Left renal pelvis (tissue), 4 donors: ENCODE measurements at places on chromosomes 4 and X.
A peak's percentile ranks its signal among the peaks of the same experiment; 100 is the strongest.

GRCh38 chr4:112152521-112152920, 7.3 kb downstream of the FAM241A start:
- DNase-seq: no peak

- DNase-seq: peak; percentile 60
Measured at GRCh38 chrX:39755143-39756032, 342.4 kb downstream of the BCOR start.

- no peak for DNase-seq
Measured at GRCh38 chrX:107752043-107752442, 23.5 kb downstream of the TSC22D3 start.

GRCh38 chrX:53997724-53998123, 46.5 kb downstream of the PHF8 start:
- DNase-seq: no peak

DNA sequence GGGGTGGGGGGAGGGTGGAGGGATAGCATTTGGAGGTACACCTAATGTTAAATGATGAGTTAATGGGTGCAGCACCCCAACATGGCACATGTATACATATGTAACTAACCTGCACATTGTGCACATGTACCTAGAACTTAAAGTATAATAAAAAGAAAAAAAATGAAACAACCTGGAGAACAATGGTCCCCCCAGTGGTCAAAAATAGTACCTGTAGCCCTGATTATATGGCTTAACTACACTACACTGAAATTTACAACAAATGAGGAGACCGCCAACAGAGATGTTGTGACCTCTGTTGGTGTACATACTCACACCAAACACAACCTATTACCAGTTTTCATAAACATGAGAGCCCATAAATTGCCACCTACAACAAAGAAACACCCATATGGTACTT, 7.3 kb upstream of the MAGEE1 start:
- DNase-seq: no peak

DNA sequence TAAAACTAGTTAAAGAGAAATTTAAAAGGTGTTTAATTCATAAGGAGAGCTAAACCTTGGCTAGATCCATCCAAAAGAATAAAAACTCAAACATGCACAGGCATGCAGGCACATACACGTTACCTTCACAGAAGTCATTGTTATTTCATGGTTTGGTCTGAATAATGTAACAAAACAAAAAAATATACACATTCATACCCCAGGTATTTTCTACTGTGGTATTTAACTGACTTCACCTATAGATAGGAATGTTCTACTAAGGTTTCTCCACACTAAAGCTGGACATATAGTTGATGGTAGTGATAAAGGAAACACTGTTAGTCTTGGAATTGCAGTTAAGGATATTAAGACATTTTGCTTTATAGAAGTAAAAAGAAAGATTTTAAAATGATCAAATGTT, 283.6 kb upstream of the PCDH10 start:
- no peak for DNase-seq

- no peak for DNase-seq
Measured at GRCh38 chr4:17567271-17567670, 9.7 kb upstream of the LAP3 start.

GRCh38 chrX:140022482-140022881, 57.2 kb upstream of the CXorf66 start:
- no peak for DNase-seq

DNA sequence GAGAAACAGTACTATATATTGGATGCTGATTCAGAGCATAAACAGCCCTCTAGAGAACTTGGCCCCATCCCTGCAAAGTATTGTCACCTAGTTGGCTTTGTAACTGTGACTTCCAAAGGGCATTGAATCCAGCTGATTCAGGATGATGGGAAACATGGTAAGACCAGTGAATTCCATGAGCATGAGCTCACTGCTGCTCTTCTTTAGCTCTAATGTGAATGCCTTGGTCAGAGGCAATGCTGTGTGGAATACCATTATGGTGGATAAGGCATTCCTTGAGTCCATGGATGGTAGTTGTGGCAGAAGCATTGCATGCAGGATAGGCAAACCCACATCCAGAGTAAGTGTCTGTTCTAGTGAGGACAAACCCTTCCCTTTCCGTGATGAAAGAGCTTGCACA, 365.6 kb upstream of the EDA2R start:
- DNase-seq: no peak

- DNase-seq: no peak
Measured at GRCh38 chr4:17433827-17434226, 78.1 kb downstream of the QDPR start.

DNA sequence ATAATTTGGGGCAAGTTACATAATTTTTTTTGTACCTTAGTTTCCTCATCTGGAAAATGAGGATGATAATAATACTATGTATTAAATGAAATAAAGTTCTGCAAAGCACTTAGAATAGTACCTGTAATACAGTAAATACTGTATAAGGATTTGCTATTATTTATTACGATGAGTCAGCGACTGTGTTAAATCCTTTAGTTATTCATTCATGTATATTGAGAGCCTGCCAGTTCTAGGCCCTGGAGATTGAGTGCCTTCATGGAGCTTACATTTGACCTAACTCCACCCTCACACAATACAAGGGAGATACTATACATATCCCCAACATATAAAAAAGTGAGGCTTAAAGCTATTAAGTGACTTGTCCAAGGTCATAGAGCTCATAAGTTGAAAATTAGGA, 67.0 kb upstream of the CITED1 start:
- no peak for DNase-seq

DNA sequence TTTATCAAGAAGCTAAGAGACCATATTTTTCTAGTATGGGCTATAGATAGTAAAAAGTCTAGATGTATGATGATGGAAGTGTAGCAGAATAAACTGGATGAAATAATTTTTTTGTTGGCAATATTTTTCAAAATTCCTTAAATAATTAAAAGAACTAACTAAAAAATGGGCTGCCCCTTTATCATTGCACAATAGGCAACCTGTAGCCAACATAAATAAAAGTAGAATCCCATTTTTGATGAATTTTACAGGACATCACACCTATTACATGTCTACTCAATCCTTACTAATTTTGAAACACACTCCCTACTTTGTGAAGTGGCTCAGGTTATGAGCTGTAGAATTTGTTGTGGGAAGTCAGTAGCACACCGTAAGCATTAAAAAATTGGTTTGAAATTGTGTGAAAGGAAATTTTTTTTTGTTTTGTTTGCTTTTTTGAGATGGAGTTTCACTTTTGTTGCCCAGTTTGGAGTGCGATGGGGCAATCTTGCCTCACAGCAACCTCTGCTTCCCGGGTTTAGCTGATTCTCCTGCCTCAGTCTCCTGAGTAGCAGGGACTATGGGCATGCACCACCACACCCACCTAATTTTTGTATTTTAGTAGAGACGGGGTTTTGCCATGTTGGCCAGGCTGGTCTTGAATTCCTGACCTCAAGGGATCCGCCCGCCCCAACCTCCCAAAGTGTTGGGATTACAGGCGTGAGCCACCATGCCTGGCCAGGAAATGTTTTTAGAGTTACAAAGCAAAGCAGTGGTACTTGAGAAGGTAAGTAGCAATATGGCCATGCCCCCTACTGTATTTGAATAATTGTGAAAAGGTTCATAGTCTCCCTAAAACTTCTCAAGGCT, 8.9 kb upstream of the RUFY3 start:
- no peak for DNase-seq

DNA sequence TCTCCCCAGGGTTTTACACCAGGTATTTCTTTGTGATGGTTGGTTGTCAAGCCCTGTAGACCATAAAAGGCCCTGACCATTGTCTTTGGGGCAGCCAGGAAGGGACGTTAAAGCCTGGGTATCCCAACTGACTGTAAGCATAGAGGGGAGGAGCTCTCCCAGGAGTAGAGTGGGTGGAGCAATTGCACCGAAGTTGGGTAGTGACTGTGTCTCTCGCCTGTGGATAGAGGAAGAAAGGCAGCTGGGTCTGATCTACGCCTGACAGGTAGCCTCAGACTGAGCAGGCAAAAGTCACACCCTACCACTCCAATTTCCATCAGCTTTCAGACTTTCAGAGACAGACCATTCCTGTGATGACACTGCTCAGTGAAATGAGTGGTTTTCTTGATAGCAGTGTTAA, 123.3 kb downstream of the KLHL8 start:
- no peak for DNase-seq

DNA sequence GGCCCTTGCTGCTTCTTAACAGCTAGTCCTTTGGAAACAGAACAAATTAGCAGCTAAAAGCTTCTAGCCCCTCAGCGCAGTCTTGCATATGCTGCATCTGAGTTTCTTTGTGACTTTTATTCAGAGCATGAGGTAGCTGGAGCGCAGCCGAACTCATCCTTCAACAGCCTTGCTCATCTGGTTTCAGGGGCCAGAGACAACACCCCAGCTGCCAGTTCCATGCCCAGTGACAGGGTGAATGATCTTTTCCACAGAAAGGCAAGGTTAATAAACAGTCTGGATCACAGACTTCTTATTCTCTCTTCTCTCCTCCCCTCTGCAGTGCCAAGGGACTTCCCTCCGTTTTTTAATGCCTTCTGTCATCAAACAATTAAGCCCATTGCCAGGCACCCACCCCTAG, 216.6 kb upstream of the INTU start:
- no peak for DNase-seq

GRCh38 chrX:28590396-28590795, 3.1 kb downstream of the IL1RAPL1 start:
- no peak for DNase-seq

GRCh38 chr4:15714646-15715435, 12.0 kb downstream of the BST1 start:
- no peak for DNase-seq

DNA sequence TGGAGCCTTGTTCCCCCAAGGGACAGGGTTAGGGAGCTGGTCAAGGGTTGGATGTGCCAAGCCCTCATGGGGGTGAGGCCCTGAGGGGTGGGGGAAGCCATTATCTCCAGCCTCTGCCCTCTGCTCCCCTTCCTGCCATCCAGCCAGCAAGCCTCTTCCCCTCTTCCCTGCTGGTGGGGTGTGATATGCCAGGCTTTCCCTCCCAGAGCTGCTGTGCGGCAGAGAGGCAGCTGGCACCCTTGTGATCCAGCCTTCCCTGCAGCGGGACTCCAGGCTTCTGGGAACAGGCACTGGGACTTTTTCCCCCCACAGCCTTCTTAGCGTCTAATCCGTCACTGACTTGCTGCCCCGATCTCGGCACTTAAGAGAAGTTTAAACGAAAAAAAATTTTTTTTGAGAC, 6.3 kb downstream of the SSR4 start:
- no peak for DNase-seq

DNA sequence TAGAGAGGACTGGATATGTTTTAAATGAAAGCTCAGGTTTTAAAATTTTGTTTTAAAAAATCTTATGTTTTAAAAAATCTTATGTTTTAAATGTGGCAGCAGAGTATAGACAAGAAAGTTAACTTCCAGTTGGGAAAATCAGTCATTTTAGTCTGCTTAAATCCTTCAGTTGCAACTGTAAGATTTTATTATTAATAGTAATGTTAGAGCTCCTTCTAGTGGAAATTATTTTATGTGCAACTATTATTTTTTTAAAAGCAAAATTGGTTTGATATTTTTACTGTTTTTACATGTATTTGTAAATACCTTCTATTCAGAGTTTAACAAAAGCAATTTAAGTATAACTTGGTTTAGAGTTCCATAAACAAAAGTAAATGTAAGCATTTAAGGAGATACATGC, 8.5 kb upstream of the NUDT6 start:
- DNase-seq: no peak

- no peak for DNase-seq
Measured at GRCh38 chr4:115515366-115515765, 401.9 kb upstream of the NDST4 start.

DNA sequence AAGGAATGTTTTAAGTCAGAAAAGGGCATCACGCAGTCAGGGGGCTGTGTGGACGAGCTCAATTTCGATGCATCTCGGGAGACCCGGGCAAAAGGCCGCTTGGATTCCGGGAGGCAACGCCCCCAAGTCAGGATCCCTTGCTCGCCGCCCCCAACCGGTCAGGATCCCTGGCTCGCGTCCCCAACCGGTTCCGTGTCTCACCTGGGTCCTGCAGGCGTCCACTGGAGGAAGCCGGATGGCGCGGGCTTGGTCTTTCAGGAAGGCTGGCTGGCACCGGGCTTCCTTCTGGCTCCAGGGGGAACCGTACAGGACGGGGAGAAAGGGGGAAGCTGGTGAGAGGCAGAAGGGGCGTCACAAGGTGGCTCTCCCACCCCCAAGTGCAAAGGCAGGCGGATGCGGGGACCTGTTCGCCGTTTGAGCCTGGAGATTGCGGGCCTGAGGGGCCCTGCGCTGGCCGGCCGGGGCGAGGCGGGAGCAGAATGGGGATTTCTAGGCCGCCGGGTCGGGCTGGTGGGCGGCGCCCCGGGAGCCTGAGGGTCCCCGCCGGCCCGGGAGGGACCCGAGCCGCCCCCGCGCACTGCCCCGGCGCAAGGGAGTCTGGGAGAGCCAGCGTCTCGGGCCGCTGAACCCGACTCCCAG, 84.7 kb downstream of the HPRT1 start:
- DNase-seq: no peak

DNA sequence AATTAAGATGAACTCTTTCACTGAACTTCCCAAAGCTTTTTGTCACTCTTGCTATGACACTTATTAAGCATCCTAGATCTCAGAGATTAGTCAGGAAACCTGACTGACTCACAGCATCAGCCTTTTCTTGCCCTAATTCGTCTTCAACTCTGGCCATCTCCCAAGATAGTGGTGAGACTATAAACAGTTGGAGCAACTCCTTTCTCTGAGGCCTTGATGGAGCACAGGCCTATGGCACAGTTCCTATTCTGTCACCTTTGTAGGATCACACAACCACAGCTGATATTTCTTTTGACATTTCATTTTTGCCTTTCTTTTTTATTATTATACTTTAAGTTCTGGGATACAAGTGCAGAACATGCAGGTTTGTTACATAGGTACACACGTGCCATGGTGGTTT, 217.6 kb downstream of the PRR32 start:
- no peak for DNase-seq

GRCh38 chr4:69995526-69996016, at the start of gene STATH:
STATH (plus strand) TSS chr4:69995966; CDS start chr4:69998438, 2,472 bp downstream.
- DNase-seq: no peak

- DNase-seq: no peak
Measured at GRCh38 chr4:16031546-16032395, 52.1 kb downstream of the PROM1 start.

- DNase-seq: no peak
Measured at GRCh38 chr4:80424225-80424581, 88.7 kb downstream of the CFAP299 start.

GRCh38 chr4:123649645-123650391, 253.2 kb downstream of the SPRY1 start:
- DNase-seq: no peak

DNA sequence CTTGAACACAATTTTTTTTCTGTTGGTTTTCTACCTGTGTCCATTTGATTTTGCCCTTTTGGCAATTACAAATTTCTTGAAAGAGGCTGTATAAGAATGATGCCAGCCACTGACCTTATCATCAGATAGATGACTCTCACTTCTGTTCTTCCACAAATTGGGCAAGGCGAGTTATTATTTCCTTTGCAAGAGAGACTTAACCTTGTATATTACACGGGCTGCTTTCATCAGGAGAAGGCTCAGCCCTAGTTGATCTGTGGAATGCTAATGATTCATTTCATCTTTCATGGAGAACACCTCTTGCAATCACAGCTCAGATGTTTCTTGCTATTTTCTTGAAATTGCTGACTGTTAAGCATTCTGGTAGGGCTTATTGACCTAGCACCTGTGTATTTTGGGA, 1155.4 kb downstream of the STIM2 start:
- DNase-seq: no peak
